ENCODE measurements at places on chromosomes 1 and 21.
A peak's percentile ranks its signal among the peaks of the same experiment; 100 is the strongest.

DNA sequence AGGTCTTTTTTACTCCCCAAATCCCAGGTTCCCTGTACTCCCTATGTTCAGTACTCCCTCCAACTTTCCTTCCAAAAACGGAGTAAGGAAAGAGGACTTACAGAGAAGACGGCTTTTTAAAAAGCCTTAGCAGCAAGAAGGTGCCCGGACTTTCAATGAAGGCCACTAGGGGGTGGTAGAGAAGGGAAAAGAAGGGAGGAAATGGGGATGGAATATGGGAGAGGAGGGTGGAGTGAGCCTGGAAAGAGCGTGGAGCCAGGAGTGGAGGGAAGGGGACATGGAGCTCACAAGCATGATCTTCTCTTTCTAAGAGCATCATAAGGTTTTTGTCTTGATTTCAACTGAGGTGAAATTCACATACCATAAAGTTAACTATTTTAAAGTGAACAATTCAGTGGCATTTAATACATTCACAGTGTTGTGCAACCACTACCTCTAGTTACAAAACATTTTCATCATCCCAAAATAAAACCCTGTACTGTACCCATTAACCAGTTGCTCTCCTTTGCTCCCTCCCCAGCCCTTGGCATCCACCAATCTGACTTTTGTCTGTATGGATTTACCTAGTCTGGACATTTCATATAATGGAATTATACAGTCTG, 129.9 kb downstream of the ZNF281 start:
- peak; percentile 38 for DNase-seq

- no peak for DNase-seq
These were observed 26.3 kb upstream of the PTGFR start for GRCh38 chr1:78464449-78464891.

- peak; percentile 46 for DNase-seq
These were observed 111.2 kb upstream of the NBPF11 start for GRCh38 chr1:148263128-148263905.

- no peak for DNase-seq
These were observed 147.9 kb downstream of the PTGER3 start for GRCh38 chr1:70899735-70900134.

DNA sequence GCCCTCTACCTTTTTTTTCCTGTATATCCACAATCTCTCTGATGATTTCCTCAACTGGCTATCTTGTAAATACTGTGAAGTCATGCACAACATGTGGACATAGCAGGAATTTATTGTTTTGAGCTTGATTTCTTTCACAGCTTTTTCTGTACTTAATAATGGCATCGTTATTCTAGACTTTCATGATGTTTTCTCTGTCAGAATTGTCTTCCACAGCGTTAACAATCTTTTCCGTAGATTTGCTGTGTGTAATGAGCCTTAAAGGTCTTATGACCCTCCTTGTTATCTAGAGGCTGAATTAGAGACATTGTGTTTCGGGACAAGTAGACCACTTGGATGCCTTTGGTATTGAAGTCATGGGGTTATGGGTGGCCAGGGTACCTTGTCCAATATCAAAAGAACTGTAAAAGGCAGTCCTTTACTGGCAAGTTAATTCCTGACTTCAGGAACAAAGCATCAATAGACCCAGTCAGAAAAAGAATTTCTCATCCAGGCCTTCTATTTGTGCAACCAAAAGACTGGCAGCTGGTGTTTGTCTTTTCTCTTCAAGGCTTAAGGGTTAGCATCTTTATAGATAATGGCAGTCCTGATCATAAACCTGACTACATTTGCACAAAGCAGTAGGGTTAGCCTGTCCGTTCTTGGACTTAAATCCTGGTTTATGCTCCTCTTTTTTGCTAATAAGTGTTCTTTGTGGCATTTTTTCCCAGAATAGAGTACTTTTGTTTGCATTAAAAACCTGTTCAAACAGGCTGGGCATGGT, 30.1 kb upstream of the CHAF1B start:
- no peak for DNase-seq

DNA sequence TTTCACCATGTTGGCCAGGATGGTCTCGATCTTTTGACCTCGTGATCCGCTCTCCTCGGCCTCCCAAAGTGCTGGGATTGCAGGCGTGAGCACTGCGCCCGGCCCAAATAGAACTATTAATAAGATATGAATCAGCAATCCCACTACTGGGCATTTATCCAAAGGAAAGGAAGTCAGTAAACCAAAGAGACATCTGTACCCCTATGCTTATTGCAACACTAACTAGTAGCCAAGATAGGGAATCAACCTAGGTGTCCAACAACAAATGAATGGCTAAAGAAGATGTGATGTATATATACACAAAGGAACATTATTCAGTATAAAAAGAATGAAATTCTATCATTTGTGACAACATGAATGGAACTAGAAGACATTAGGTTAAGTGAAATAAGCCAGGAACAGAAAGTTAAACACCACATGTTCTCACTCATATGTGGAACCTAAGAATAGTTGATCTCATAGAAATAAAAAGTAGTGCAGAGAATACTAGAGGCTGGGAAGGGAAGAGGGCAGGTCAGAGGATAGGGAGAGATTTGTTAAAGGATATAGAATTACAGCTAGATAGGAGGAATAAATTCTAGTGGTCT, 48.8 kb downstream of the XPR1 start:
- no peak for DNase-seq

DNA sequence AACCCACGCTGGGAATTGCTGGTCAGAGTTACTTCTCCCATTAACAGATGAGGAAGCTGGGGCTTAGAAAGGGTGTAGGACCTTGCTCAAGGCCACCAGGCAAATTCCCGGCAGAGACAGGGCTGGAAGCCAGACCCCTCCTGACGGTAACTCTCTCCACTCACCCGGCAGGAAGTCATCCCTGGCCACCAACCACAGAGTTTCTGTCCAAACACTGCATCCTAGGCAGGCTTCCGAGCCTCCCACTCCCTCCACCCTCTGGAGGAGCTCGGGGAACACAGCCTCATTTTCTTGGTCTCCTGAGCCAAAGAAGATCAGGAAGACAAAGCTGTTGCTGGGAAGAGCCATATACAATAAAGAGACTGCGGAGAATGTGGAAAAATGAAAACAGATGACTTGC, 25.0 kb upstream of the ZNF436 start:
- no peak for DNase-seq

DNA sequence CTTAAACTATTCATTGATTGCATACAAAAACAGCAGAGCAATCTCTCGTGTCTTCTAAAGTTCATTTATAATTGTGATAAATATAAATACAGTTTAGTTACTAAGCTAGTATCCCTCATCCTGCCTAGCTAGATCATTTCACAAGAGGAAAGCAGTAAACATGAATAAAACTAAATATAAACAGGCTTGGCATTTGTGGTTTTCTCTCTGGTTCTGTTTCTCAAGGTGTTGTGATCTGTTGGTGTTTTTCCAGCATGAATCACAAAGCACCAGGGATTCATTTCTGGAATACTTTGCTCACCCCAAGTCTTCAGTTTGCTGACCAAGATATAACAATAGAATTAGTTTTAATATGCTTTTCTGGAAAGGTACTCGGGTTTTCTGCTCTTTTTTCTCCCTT, 32.7 kb upstream of the GLIS1 start:
- no peak for DNase-seq

- peak; percentile 71 for DNase-seq
These were observed 354.0 kb upstream of the DUSP10 start for GRCh38 chr1:222095606-222096475.

DNA sequence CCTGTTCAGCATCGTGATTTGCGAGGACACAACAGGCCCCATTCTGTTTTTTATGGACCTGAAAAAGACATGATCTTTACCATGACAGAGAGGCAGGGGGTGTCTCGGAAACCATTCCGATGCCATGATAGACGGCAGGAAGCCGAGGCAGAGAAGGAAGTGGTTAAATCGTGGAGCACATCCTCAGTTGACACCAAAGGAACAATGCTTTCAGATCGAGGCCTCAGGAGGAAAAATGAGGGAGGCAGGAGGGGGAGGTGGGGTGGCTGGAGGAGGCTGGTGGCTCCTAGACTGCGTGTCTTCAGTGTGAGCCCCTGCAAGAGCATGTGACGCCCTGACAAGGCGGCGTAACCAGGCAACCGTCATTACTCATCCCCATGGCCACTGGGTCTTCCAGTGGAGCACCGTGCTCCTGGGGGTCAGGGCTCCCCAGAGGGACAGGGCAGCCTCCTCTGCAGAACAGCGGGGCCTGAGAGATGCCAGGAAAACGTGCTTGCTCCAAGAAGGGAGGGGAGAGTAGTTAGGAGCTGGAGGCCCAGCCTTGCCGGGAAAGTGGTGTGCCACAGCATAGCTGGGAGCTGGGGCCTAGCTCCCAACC, 172.8 kb upstream of the TMEM51 start:
- DNase-seq = no peak

GRCh38 chr1:21175670-21176581, 771 bp downstream of the EIF4G3 start:
- DNase-seq = peak; percentile 44

- no peak for DNase-seq
These were observed 103.7 kb downstream of the PRDM2 start for GRCh38 chr1:13803546-13804239.

- DNase-seq = no peak
These were observed 9.8 kb downstream of the ARL8A start for GRCh38 chr1:202134645-202135172.

DNA sequence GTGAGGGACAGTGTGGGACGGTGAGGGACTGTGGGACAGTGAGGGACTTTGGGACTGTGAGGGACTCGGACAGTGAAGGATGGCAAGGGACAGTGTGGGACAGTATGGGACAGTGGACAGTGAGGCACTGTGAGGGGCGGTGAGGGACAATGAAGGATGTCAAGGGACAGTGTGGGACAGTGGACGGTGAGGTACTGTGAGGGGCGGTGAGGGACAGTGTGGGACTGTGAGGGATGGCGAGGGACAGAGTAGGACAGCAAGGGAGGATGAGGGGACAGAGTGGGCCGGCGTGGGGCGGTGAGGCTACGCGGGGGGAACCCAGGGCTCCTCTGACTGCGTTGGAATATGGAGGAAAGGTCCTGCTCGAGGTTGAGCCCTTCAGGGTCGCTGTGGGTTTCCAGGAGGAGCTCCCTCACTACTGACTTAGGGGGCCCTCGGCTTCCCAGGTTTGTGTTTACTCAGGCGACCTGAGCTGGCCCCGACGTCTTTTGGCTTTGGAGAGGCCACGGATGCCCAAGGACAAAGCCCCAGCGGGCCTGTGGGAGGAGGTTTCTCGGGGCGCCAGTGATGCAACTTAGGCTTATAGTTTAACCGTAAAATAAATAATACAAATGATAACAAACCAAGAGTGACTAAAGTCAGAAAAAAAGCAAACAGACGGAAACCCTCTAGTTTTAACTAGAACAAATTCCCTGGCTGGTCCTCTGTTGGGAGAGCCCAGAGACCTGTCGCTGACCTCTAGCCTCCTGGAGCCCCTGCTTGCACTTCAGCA, 1.1 kb upstream of the ERRFI1 start:
- no peak for DNase-seq

DNA sequence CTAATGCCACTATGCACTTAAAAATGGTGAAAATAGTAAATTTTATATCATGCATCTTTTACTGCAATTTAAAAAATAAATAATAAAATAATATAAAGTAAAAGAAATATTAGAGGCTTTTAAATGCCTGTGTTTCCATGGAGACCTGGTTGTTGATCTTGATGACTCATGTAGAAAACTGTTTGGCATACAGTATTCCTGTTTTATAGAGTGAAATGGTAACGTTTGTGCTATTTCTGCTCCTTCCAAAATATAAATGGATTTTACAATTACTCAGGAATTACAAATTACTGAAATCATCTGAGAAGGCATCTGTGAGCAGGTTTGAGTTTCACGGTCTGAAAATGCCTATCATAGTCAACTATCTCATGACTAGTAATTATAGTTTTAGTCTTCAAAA, 98.4 kb upstream of the USP25 start:
- no peak for DNase-seq

DNA sequence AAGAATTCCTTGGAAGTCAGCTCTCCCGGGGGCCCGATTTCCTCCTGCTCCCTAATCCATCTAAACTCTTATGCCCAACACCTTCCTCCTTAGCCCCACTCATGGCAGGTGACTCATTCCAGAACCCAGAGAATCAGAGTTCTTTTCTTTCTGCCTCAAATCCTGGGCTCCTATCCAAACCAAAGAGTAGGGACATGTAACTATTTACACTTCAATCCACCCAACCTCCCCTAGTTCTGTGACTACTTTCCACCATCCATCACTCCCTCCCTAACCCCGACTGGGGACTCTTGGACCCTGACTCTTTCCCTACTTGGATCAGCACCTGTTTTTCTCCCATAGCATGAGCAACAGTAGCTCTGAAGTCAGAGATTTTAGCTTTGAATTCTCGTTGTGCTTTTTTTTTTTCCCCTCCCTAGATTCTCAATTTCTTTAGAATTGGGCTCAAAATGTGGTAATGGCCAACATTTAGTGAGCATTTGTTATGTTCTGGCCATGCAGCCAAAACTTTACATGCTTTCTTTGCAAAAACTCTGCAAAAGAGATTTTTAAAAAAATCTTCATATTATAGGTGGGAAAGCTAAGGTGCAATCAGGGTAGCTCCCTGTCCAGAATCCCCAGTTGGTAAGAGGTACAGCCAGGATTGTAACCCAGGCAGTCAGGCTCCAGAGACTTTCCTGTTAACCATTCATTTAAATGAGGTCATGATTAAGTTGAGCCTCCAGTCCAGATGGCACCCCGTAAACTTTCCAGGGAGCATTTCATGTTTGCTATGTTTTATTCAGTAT, 7.5 kb upstream of the CYP4A11 start:
- DNase-seq = no peak

- DNase-seq = no peak
These were observed 930.5 kb downstream of the ADGRL2 start for GRCh38 chr1:82731216-82731615.

DNA sequence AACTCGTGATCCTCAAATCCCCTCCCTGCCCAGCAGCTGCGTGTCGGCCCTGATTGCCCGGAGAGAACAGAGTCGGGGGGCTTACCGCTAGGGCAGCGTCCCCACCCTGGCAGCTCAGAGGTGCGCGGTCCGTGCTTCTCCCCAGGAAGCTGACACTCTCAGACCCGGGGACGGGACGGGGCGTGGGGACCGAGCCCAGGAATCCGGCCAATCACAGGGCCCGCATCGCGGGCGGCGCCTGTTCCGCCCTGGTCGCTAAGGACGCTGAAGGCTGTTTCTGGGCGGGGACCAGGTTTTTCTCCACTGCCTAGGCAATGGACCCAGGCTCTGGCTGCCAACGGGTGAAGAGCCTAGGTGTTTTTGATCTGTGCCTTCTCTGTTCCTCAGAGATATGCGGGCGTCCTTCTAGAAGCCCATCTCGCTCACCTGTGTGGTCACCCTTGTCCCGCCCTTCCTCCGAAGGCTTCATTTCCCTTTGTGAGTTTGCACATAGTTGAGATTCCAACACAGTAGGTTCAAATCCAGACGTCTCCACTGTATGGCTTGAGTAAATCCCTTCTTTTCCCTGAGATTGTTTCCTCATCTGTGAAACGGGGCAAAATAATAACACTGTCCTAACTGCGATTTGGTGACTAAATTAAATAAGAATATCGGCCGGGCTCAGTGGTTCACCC, at the start of gene C1orf87:
Gene C1orf87, minus strand, starts transcription at position 166 of the 674 bp plus-strand sequence. CDS start 1,127 bp downstream, outside the sequence.
- no peak for DNase-seq

DNA sequence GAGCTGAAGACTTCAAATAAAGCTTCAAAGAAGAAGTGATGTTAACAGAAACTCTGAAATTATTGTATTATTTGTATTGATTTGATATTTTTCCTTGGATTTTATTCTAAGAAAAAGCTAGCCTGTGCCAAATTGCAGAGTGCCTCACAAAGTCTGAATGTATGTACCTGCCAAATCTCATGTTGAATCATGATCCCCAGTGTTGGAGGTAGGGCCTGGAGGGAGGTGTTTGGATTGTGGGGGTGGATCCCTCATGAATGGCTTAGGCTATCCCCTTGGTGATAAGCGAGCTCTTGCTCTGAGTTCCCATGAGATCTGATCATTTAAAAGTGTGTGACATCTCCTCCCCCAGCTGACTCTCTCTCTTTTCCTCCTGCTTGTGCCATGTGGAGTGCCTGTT, 43.6 kb downstream of the ACKR1 start:
- no peak for DNase-seq

Measured in CD4-positive, alpha-beta T cell treated with Interleukin-2 at 100 ng/mL for 4 hours (primary cell).